Choroid plexus epithelial cell (primary cell): ENCODE measurements at places on chromosomes 5 and 9.

DNA sequence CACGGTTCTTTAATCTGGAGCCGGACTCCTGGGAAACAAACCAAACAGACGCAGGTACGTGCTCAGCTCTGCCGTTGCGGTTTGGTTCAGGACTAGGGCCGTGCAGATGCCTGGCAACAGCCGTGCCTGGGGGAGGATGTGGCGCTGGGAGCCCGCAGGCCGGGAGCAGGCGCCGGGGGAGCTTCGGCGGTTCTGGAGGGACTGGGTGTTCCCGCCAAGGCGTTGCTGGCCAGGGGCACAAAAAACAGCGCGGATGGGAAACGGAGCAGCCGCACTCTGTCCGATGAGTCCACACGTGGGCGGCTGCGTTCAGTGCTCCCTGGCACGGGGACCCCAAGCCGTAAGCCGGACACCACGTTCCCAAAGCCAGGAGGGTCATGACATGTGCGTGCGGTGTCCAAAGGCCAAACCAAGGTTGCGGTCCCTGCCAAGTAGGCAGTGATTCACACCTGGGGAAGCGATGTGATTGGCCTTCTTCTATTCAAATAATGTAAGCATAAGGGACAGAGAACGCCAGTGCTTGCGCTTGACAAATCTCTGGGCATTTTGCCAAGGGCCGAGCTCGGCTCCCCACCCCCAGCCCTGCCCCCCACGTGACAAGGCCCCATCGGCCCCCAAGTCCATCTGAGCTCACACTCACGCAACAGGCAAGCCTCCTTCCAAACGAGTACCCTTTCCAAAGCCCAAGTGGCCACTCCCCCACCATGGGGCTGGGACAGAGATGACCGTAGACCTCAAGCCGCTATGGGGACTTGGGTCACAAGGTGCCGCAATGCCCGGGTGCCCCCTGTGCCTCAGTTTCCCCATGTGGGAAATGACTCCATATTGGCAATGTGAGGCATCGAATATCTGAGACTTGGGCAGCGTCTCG is 49.7 kb upstream of the NKD2 start:
- no peak for DNase-seq

DNA sequence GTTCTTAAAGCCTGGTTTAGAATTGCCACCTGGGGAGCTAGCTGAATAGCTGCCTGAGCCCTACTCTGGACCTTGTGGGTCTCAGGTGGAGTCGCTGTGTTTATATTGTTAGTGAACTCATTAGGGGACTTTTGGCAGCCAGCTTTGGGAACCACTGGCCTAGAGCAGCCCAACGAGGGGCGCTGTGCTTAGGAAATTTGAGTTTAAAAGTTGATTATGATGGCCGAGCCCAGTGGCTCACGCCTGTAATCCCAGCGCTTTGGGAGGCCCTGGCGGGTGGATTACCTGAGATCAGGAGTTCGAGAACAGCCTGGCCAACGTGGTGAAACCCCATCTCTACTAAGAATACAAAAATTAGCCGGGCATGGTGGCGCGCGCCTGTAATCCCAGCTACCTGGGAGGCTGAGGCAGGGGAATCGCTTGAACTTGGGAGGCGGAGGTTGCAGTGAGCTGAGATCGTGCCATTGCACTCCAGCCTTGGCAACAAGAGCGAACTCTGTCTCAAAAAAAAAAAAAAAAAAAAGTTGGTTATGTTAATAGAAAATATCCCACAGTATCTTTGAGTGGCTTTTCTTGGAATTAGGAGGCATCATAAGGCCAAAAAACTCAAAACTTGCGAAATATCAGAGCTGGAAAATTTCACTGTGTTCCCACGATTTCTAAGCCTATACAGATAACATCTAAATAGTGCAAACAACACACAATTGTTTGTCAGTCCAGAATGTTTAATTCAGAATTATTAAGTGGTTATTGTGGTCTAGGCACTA is 809 bp downstream of the MCCC2 start:
- DNase-seq = no peak

DNA sequence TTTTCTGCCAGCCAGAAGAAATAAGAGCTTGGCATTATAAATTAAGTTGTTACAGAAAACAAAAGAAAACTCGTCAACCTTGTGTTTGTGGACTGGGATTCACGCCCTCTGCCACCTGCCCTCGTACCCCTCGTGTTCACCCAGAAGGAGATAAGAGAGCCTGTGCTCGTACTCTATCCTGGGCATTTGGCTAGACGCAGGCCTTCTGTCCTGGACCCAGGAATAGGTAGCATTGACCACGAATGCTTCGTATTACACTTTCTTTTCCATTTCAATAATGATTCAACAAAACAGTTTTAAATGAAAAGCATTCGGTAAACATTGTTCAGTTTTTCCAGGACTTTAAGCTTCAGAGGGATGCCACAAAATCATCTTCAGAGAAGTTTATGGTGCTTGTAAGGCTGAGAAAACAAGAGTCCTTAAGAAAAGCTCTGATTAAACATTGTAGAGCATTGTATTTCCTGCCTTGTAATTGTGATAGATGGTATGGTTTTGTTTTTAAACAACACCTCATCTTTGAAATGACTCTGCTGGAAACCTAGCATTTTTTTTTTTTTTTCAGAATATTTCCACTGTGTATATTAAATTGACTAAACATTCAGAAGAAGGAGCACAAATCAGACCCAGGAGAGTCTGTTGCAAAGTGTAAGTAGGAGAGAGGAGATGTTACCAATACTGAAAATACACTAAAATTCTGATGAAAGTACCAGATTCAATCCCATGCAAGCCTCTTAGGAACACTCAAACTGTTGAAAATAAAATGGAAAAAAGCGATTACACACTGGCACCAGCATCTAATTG is 27.6 kb downstream of the MTX3 start:
- DNase-seq = no peak

DNA sequence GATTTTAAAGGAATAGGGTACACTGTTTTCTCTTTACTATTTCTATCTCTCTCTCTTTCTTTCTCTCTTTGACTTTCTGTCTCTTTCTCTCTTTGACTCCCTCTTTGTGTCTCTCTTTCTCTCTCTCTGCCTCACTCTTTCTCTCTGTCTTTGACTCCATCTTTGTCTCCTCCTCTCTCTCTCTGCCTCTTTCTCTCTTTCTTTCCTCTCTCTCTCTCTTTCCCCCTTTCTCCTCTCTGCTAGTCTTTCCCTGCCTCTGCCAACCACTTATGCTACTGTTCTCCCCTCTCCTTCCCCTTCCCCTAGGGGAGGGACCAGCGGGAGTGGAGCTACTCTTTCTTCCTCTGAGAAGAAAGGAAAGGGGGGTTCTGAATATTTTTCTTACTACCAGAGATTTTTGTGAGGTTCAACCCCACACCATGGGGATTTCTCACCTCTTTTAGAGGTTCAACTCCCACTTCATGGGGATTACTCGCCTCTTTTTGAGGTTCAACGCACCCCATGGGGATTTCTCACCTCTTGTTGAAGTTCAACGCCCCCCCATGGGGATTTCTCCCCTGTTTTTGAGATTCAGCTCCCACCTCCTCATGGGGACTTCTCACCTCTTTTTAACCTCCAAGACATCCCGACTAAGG is 309.9 kb downstream of the NR3C1 start:
- no peak for DNase-seq
